ENCODE measurements at places on chromosomes 5 and 9.

DNA sequence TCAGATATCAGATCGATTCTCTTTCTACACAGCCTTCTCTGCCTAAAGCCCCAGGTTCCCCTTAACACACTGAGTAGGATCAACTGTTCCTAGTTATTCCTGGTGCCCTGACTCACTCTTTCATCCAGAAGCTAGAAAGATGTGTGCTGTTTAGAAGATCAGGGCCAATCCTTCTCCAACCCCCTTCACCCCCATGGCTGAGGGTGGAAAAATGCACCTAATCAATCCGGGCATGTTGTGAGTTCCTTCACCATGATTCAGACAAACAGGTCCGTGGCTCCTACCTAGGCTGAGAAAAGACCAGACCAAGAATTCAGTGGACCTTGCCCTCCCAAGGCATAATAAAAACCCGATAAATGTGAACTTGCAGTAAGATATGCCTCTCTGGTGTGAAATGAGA lies 85.4 kb upstream of the EQTN start:
- no peak for DNase-seq

DNA sequence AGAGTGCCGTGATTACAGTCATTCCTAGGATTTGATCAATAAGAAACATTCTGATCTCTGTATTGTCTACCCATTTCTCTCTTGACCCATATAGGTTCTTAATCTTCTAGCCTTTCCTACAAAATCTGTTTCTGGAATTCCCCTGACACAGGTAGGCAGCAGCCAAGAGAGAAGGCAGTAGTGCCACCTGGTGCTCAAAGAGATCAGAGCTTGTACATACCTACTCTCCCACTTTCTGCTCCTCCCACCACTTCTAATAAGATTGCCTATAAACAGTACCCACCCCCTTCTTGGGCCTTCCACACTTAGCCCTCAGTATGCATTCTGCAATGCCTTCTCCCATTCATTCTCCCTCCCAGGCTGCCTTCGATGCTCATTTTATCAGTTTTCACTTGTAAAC lies 117.4 kb upstream of the RORB start:
- no peak for DNase-seq

GRCh38 chr5:50967009-50967562 lies 300.6 kb downstream of the PARP8 start:
- DNase-seq, result no peak

DNA sequence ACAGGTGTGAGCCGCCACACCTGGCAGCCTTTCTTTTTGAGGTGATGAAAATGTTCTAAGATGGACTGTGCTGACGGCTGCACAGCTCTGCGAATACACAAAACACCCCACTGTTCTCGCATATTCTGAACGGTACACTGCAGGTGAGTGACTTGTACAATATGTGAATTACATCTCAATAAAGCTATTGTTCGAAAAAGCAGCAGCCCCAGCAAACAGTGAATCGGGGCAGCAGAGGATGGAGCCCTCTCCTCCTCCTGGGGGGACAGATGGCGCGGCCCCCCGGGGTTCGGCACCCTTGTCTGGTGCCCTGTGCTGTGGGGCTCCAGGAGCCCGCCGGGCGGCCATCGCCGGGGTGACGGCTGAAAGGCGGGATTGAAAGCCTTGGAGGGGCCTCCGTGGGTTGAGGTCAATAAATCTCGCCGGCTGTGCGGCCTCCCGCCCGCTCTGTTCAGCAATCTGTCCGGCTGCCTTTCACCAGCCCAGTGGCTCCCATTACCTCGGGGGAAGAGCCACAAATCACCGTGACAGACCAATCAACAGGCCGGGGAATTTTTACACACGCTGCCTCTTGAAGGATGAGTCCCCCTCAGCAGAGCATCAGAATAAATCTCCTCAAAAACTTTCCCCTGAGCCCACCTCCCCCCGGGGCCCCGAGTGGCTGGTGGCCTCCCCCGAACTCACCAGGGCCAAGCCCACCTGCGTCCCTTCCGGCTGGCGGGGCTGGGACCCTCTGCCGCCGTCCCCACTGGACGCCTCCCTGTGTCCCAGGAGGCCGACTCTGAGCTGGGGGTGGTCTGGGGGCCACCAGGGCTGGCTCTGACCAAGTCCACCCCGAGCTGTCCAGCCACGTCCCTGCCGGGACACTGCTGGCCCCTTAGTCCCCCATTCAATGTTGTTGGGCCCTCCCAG lies 37.8 kb upstream of the TMEM250 start:
- no peak for DNase-seq

- DNase-seq, result no peak
These were observed 38.4 kb downstream of the PLAC8L1 start for GRCh38 chr5:146066968-146067367.

GRCh38 chr9:35656348-35656747 lies 1.5 kb downstream of the RMRP start:
- DNase-seq, result no peak

DNA sequence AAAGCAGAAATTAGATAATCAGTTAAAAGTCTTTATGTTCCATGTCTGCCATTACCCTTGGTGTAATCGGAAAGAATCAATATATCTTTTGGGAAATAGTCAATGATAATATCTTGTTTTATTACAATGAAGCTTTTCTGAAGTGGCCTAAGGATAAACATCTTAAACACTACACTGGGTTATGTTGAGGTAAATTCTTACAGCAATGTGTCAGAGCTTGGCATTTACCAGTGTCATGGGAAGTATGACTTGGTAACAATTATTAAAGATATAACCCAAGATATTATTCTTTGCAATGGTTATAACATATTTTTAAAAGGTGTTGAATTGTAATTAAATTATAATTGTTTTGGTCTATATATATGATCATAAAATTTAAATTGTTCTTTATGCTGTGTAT lies 84.7 kb downstream of the CFAP95 start:
- no peak for DNase-seq

All from anterior cingulate cortex (tissue), 58 donors.